ENCODE measurements at places on chromosomes 12 and 14.

- no peaks in the 10 kb centered on the region for H3K27me3 ChIP-seq
- no peak overlapping the region for H3K4me3 ChIP-seq
- no peak for DNase-seq
- no peaks in the 10 kb centered on the region for H3K4me1 ChIP-seq
- no peak overlapping the region for H3K27ac ChIP-seq
- no peaks in the 10 kb centered on the region for H3K36me3 ChIP-seq
Measured at GRCh38 chr12:81257947-81258551, 180.2 kb downstream of the ACSS3 start.

- no peak overlapping the region for H3K27ac ChIP-seq
- H3K27me3 ChIP-seq: no peaks in the 10 kb centered on the region
- no peaks in the 10 kb centered on the region for H3K36me3 ChIP-seq
Measured at GRCh38 chr12:48868451-48868850, 2.8 kb upstream of the RND1 start.

DNA sequence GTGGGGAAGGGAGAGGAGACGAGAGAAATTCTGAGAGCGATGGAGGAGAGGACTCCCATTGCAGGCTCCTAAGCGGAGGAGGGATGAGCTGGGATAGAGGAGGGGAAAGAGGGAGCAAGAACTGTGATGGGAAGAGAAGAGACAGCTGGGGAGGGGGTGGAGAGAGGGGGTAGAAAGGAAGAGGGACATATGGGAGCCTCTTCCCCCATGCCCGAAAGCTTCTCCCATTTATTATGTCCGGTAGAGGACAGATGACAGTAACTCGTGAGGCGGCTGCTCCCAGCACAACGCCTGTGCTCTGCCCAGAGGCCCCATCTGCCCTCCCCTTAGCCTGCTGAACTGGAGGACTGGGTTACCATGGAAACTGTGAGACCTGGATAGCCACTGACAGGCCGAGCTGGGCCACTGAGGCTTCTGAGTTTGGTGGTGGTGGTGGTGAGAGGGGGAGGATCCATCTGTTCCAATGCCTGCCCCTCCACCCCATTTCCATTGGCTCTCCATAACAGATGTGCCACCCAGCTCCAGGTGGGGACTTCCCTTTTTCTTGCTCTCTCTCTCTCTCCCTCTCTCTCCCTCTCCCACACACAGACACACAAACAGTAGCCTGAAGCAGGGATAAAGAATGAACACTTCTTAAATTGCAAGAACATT, 8.3 kb downstream of the CPNE6 start:
- H3K27me3 ChIP-seq: no peaks in the 10 kb centered on the region
- peak; percentile 48 for DNase-seq
- no peaks in the 10 kb centered on the region for H3K4me1 ChIP-seq
- no peaks in the 10 kb centered on the region for H3K36me3 ChIP-seq

DNA sequence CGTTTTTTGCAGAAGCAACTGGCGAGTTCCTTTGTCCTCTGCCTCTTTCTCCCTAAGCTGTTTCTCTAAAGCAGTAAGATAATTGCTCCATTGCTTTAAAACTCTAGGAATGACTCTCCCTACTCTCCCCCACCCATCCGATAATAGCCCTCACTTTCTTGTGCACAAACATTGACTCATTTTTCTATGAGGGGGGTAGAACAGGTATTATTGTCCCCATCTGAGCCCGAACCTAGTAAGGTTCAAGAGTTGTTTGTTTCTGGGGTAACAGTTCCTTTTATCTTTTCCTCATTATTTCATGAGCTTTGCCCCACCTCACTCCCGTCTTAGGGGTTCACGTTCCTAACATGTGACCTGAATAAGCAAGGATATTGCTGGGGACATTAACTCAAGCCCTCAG, 190.6 kb downstream of the EMP1 start:
- no peaks in the 10 kb centered on the region for H3K4me1 ChIP-seq
- no peaks in the 10 kb centered on the region for H3K36me3 ChIP-seq
- H3K27me3 ChIP-seq: no peaks in the 10 kb centered on the region
- H3K4me3 ChIP-seq: no peak overlapping the region

GRCh38 chr14:88834883-88835431, 10.5 kb downstream of the TTC8 start:
- H3K4me3 ChIP-seq: no peak overlapping the region
- peaks cover 29% of the 10 kb centered on the region for H3K4me1 ChIP-seq
- no peak for DNase-seq
- peak overlapping the region; percentile 7 for H3K27ac ChIP-seq
- H3K36me3 ChIP-seq: 0 out of 2 replicates have a peak, but pooled peaks cover 4% of the 10 kb centered on the region

Data from RWPE2 (cell line).